ENCODE measurements at places on chromosomes 2 and 18.

DNA sequence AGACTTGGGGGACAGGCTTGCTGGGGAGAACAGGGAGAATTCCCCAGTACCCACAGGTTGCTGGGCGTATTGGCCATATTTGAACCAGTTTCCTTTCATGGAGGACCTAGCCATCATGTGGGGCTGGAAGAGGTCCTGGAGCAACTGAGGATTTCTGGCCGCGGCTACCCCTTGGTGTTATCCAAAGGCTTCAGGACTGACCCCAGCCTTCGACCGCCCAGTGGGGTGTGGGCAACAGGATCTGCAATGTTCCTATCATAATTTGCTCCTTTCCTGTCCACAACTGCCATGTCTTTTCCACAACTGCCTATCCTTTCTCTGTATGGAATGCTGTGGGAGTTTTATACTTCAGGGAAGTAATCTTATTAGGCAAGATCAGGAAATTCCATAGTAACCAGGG lies 1053.6 kb upstream of the SLC39A10 start:
- no peak for DNase-seq

- no peak for DNase-seq
These were observed 71.7 kb upstream of the RBMS1 start for GRCh38 chr2:160565099-160565845.

DNA sequence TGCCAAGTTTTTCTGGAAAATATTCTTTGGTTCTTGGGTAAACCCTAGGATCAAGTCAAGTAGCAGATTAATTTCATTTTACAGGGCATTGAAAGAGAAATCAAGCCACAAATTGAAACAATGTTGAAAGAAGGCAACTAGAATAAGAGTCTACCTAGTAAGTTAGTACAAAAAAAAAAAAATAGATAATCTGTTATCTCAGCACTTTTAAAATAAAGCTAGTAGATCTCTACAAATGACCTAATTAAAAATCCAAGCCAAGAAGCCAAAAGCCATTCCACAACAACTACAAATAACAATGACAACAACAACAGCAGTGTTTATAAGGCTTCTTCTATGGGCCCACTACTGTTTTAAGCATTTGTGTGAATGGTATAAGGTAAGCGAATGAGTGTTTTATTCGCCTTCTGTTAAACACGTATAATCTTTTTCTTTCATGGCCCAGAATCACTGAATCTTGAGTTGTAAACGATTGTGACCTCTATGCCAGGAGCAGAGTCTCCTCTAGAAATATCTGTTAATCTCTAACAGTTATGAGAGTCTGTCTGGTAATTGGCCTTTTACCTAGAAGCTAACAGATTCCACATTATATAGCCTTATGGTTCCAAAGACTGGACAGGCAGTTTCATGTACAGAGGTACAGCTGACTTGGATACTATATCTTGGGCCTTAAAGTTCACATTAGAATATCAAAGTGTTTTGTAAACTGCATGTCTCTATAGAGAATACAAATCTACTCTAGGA lies 28.6 kb upstream of the CUL3 start:
- no peak for DNase-seq

DNA sequence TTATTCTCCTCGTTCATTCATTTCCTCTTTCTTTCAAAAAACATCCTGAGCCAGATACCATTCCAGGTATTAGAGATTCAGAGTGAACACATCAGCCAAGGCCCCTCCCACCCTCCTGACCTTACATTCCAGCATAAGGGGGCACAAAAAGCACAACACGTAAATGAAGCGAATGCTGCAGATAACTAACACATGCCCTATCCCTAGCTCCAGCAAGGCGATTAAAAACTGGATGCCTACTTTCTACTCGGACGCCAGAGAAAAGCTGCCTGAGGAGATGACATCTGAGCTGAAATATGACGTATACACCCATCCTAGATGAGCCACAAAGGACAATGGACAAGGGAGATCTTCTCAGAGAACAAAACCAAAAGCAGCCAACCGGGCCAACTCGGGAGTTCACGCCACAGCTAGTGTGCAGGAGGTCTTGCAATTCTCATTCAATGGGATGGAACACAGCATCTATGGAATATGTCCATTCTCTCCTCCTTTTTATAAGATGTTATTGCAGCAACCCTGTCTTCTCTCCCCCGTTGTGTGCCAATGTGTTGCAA lies 33.5 kb downstream of the FEZ2 start:
- DNase-seq: no peak

DNA sequence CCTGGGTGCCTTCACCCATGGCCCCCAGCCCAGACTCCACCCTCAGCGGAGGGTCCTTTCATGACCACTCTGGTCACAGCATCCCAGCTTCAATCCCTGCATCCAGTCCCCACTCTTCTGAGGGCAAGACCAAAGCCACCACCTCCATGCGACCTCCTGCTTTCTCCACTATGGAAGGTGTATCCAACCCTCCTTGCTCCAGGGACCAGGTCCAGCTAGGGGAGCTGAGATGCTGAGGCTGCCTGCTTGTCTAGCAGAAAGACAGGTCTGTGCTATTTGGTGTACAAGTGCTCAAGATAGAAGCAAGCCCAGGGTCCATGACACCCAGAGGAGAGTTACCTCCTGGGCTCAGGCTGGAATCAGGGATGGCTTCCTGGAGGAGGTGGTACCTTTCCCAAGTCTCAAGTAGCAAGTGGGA lies 73.8 kb upstream of the RAB6C start:
- no peak for DNase-seq

DNA sequence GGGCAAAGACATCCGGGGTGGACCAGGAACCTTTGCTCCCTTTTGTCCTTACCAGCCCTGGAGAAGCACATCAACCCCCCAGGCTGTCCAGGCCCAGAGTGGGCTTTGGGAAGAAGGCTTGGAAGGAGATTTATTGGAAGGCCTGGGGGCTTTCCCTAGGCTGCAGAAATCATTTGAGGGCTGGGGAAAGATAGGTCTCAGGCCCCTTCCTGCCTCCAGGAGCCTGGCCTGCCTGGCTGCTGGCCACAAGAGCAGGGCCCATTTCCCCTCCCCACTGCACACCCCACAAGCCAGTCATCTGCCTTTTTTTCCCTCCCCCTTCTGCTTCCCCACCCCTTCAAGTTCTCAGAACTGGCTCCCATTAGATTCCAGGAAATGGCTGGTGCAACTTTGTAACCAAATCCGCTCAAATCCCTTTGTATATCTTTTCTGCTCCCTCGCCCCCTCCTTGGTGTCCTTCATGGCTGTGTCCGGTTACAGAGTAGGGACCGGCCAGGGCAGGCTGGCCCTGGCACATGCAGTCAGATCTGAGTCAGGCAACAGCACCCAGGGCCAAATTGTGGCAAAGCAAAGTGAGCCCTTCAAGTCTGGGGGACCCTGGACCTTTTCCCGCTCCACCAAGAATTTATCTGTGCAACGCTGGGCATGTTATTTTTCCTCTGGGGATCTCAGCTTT lies 20.8 kb upstream of the TNP1 start:
- DNase-seq: no peak

- no peak for DNase-seq
These were observed 10.8 kb upstream of the COX7A2L start for GRCh38 chr2:42371611-42372473.

- DNase-seq: no peak
These were observed 1821.8 kb upstream of the PIK3C3 start for GRCh38 chr18:40133253-40133652.

GRCh38 chr2:45134726-45135125 lies 125.5 kb upstream of the SIX2 start:
- DNase-seq: no peak

DNA sequence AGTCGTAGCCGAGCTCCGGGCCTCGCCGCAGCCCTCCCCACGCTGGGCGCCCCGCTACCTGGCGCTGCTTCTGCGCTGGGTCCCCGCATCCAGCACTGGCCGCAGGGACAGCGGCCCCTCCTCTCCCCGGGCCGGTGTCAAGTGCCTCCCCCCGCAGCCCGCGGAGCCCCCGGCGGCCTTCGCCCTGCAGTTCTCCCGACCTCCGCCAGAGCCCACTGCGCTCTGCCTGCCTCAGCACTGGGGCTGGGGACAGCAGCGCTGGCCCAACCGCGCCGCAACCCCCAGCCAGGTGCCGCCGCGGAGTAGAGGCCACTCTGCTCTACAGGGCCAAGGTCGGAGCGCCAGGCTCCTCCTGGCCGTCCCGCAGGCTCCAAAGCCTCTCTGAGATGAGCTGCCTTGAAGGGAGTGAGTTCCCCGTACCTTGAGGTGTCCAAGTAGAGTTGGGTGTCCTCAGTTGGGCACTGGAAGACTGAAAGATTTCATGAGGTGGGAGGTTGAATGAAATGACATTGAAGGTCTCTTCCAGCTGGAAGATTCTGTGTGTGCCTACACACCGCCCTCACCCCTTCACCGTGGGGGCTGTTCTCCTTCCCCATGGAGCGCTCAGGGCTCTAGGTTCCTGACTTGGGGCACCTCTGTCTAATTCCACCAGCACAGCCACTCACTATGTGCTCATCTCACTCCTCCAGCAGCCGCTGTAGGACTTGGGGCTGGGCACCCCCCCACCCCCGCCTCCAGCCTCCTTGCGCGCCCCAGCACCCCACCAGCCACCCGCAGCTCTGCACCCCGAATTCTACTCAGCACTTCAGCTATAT lies 854 bp upstream of the DNMT3A start:
- peak; percentile 68 for DNase-seq

DNA sequence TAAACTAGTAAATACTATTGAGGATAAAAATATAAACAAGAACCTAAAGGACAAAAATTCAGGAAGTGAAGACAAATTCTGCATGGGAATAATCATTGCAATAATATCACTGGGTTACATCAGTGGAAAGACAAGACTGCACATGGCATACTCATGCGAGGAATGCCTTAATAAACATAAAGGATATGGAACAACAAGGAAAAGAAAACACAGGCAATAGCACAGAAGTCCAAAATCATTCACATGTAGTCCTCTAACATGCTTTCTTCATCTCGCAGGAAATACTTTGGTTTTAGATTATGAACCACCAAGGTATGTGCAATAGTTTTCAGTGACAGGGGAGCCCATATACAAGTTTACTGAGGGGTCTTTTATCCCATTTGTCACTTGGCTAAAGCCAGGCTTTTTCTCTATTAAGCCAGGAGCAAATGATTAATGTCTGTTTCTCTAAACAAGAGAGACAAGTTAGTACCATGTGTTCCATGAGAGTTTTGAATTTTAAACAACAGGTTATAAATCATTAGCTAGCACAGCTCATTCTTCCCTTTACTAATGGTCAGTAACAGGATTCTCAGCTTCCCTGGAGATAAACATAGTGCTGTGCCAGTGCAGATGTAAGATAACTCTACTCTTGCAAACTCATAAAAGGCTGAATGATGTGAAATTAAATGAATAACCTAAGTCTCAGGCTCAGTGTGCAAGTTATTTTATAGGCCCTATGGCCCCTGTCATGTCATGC lies 353.6 kb upstream of the FSIP2 start:
- no peak for DNase-seq

DNA sequence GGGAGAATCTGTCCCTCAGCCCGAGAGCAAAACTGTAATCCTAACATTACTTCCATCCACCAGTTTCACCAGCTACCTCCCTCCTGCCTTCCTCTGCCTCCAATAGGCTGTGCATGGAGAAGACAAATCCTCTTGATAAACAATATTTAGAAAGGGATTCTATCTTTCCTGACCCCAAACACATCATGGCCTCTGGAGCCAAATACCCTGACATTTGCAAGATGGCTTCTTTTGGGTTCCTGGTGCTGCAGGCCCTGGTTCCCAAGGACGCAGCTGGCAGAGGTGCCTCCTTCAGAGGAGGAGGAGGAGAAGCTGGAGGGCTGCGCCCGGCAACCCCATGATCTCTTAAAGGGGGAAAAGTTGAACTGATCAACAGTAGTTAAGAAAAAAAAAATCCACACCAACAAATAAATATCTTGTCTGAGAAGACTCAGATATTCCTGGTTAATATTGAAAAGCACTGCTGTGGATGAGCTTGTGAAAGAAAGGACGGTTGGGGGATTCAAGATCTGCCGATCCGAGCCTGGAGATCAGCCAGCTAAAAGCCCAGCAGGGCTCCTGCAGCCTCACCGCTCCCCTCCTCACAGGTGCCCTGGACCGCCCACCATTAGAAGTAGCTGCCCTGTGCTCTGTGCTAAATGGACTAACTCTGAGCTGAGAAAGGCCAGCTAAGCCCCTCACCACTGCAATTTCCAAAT lies 116.8 kb downstream of the MSH2 start:
- no peak for DNase-seq

DNA sequence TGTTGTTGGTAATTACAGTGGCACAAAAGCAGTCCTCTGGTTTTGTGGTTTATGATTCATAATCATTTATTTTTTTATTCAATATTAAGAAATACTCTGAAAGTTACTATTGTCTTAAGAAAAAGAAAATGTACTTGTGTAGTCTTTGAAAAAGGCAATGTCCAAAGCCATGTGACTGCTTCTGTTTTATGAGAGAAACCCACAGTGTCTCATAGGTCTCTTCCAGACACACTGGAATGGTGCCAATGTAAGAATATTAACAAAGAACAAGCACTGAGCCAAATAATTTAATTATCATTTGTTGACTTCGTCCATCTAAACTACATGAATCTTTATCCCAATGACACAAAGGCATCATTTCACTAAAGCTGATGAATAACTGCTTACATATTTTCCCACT lies 62.5 kb downstream of the RPRM start:
- no peak for DNase-seq

GRCh38 chr2:177262958-177263450 lies 1.5 kb downstream of the NFE2L2 start:
- DNase-seq: no peak

- no peak for DNase-seq
These were observed 75.6 kb upstream of the ID2 start for GRCh38 chr2:8606226-8606625.

DNA sequence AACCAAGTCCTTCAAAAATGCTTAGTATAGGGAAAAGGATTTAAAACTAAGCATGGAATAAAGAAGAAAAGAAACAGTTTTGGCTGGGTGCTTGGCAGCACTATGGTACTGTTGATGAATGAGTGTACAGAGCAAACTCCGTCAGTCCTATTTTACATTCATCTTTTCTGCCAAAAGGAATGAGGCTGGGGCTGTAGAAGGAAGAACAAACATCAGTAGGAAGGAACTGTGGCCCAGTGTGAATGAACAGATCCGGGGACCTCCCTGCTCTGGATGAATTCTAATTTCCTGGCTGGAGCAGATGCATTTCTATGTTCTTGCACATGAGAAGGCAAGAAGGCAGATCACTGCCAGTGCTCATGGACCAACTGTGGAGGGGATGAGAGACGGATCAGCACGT lies 474.0 kb upstream of the MEIS1 start:
- DNase-seq: no peak

- no peak for DNase-seq
These were observed 458.8 kb downstream of the SETBP1 start for GRCh38 chr18:45139478-45139877.

- DNase-seq: no peak
These were observed 229.7 kb downstream of the EIPR1 start for GRCh38 chr2:3147651-3148530.
